ENCODE measurements at places on chromosomes 2 and 18. TPM values are rescaled to one million over a fixed set of nuclear protein-coding genes. Genes with fewer than 3 reads are reported as not detected.
A peak's percentile ranks its signal among the peaks of the same experiment; 100 is the strongest.

- no peak for DNase-seq
Measured at GRCh38 chr2:209368914-209369313, 54.9 kb upstream of the MAP2 start.

- DNase-seq, result peak; percentile 80
Measured at GRCh38 chr18:46946656-46947282, 29.4 kb downstream of the KATNAL2 start.

DNA sequence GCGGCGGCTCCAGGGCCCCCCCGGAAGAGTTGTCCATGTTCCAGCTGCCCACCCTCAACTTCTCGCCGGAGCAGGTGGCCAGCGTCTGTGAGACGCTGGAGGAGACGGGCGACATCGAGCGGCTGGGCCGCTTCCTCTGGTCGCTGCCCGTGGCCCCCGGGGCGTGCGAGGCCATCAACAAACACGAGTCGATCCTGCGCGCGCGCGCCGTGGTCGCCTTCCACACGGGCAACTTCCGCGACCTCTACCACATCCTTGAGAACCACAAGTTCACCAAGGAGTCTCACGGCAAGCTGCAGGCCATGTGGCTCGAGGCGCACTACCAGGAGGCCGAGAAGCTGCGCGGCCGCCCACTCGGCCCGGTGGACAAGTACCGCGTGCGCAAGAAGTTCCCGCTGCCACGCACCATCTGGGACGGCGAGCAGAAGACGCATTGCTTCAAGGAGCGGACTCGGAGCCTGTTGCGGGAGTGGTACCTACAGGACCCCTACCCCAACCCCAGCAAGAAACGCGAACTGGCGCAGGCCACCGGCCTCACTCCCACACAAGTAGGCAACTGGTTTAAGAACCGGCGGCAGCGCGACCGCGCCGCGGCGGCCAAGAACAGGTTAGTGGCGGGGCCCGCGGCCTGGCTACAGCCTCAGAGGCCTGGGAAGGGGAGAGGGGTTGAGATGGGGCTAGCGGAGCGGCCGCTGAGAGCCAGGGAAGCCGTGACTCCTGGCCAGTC, 965 bp downstream of the SIX3 start:
- no peak for DNase-seq

DNA sequence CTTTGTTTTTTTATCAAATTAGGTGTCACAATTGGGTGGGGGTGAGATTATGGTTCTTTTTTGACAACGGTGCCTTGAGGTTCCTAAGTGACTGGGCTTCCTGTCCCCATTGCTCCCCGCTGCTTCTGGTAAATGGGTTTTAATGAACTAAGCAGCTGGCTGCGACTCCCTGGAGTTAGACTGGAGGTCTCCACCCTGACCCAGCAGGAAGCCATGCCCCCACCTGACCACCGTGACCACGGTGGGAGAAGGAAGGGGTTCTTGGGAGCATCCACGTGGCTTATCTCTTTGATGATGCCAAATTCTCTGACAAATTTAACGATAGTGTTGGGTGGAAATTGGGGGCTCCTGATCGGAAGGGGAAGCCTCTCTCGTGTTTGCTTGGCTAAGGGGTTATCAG, 12.2 kb downstream of the CNDP2 start:
- DNase-seq, result no peak

ABCA12 gene
- not detected for total RNA-seq

- no peak for DNase-seq
Measured at GRCh38 chr18:13982126-13982525, 66.8 kb upstream of the MC2R start.

EFHD1 gene
- total RNA-seq, result 41.9 TPM

AGAP1 gene
- 62.9 TPM for total RNA-seq

DNA sequence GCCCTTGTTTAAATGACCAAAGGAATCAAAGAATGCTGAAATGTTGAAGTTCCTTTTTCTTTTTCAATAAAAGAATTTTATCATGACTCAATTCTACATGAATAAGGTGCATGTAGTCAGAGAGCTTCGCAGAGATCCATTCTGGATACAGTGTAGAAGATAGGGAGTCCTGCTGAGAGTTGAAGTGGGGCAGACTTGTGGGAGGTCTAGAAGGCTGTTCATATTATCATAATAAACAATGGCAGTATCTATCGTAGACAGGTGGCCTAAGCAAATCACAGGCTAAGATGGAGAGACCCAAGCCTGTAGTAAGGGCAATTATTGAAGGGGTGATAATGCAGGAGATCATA, 1322.0 kb upstream of the CELF4 start:
- DNase-seq, result no peak

GRCh38 chr2:206855585-206856433, 83.5 kb upstream of the CPO start:
- DNase-seq, result no peak

GRCh38 chr2:217773539-217773938, 229.3 kb downstream of the TNS1 start:
- no peak for DNase-seq

DNA sequence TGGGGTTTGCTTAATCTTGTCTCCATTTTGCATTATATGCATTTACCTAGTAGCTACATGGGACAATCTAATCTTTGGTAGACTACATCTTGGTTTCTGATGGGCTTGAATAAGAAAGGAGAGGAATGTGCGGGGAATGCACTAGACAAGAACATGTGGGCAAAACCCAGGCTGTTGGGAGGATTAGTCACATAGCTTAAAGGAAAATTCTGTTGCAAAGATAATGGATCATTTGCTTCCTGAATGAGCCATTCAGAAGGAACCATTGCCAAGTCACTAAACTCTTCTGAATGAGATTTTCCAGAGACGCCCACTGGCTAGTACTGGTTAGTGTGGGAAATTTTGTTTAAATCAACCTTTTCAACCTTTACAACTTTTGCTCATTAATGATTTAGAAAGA, 84.8 kb downstream of the OSBPL6 start:
- DNase-seq, result no peak

DNA sequence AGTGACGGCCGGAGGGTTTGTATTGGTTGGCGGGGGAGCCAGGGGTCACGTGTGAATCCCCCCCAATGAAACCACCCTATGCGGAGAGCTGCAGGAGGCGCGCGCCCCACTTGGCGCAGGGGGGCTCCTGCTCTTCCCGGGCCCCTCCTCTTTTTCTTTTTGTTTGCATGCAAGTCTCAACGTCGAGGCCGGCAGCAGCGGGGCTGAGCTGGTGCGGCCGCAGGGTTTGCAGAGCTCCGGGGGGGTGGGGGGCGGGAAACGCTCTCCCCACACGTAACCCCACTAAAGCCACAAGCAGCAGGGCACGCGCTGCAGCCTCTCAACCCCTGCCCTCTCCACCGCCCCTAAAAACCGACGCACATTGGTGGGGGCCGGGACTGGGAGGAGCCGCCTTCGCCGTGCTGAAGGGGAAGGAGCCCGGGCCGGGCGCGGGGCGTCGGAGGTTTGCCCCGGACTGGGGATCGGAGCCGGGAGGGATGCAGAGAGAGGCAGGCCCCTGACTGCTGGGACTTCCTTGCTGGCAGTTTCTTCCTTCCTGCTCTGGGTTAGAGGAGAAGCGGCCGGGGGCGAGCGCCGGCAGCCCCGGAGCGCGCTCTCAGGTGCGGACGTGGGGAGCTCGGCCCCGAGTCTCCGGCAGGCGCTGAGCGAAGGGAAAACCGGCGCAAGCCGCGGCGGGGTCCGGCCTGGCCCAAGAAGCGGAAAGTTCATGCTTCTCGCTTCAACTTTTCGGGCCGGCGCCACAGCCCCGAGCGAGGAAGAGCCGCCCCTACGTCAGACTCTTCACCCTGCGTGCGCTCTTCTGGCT, 864 bp downstream of the LBH start:
- DNase-seq, result peak; percentile 69

GRCh38 chr2:107215401-107216350, 329.7 kb upstream of the ST6GAL2 start:
- DNase-seq, result no peak
